ENCODE measurements at places on chromosomes 1 and 21. TPM values are rescaled to one million over a fixed set of nuclear protein-coding genes. Genes with fewer than 3 reads are reported as not detected.

Gene KIF1B
- total RNA-seq, result 52.7 TPM

Gene NBPF6
- not detected for total RNA-seq

Gene AMPD1
- not detected for total RNA-seq

Gene MAP1LC3C
- total RNA-seq, result under 0.01 TPM

Gene KLF17
- 0.05 TPM for total RNA-seq

Gene SPATA17
- total RNA-seq, result 0.55 TPM

Gene CELA3B
- not detected for total RNA-seq

Gene PGM1
- total RNA-seq, result 103 TPM

Gene CCDC27
- total RNA-seq, result not detected

Gene UBE2U
- total RNA-seq, result not detected

Gene PDPN
- 0.30 TPM for total RNA-seq

Gene LRRC7
- total RNA-seq, result 0.46 TPM

Gene OR14K1
- total RNA-seq, result not detected

Gene ERG
- total RNA-seq, result 0.59 TPM

Gene CGN
- not detected for total RNA-seq

Gene RSPH1
- total RNA-seq, result not detected

Gene USH2A
- not detected for total RNA-seq

Gene ZNF691
- total RNA-seq, result 8.6 TPM

Gene TMEM200B
- 5.6 TPM for total RNA-seq

Measured in smooth muscle cell of the umbilical artery (primary cell).